ENCODE measurements at places on chromosomes 7 and 10.

- DNase-seq = no peak
Observed at GRCh38 chr10:100981178-100981772, 6.0 kb downstream of the MRPL43 start.

DNA sequence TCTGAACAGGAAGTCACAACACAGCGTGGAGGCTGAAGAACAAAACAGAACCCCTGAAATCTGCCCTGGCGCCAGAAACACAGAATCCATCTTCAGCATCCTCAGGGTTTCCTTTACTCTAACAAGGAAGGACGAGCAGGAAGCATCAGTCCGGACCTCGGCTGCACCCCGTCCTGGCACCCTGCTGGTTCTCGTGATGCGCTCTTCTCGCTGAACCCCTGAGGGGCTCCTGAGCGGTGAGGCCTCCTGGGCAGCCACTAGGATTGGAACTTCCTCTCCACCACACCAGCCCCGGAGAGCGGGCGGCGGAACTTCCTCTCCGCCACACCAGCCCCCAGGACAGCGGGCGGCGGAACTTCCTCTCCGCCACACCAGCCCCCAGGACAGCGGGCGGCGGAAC lies 461.9 kb downstream of the PTPRN2 start:
- no peak for DNase-seq

DNA sequence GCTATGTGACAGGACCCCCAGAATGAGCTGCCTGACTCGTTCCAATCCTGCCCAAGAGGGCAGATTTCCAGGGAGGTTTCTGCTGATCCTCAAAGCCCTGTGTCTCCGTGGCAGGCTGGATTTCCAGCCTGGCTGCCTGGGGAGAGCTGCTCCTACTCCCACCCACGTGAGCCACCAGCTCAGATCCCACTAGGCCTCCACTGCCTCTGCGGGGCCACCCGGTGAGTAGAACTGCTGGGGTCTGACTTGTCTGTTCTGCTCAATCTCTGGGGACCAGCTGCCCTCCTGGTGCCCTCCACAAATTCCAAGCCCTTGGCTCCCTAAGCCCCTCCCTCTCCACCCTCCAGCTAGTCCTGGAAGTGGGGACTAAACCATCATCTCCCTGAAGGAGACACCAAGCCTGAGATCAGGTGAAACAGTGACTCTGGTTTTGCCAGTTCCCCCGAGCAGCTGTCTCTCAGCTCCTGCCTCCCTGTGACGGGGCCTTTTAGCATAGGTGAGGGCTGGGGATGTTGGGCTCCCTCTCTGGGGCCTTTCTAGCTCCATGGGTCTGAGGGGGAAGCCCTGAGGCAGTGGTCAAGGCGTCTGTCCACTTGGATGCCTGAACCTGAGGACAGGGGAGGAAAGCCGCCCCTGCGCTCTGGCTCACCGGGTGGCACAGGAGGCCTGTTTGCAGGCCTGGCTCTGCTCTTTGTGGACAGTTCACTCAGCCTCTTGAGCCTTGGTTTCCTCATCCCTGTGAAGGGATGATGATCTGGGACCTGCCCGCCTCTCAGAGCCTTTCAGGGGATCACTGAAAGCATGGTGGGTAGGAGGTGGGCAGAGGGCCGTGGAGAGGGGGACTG lies 5.6 kb downstream of the FAM241B start:
- DNase-seq = no peak

DNA sequence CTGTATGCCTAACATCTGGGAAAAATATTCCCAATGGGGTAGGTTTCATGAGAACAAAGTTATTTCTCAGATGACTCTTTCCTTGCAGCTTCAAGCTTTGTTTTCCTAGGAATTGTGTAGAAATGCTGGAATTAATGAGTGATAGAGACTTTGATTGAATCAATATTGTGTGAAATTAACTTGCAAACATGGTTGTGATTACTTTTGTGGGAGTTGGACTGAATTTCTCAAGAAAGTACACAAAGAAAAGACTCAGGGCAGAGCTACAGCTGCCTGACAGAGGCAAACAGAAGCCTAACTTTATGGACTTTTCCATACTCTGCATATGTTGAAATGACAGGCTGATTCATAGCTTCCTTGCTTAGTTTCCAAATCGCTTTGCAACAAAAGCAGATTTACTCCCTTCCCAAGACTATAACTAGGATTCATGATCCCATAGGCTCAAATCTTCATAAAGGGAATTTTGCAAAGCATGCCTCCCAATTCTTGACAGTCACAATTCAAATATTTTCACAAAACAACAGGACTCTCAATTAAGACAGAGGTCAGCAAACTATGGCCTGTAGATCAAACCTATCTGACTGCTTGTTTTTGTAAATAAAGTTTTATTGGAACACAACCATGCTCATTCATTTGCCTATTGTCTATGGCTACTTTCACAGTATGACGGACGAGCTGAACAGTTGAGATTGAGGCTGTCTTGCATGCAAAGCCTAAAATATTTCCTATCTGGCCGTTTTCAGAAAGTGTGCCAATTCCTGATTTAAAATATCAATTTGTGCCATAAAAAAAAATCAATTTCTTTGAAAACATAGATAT lies 27.6 kb downstream of the NRP1 start:
- no peak for DNase-seq

DNA sequence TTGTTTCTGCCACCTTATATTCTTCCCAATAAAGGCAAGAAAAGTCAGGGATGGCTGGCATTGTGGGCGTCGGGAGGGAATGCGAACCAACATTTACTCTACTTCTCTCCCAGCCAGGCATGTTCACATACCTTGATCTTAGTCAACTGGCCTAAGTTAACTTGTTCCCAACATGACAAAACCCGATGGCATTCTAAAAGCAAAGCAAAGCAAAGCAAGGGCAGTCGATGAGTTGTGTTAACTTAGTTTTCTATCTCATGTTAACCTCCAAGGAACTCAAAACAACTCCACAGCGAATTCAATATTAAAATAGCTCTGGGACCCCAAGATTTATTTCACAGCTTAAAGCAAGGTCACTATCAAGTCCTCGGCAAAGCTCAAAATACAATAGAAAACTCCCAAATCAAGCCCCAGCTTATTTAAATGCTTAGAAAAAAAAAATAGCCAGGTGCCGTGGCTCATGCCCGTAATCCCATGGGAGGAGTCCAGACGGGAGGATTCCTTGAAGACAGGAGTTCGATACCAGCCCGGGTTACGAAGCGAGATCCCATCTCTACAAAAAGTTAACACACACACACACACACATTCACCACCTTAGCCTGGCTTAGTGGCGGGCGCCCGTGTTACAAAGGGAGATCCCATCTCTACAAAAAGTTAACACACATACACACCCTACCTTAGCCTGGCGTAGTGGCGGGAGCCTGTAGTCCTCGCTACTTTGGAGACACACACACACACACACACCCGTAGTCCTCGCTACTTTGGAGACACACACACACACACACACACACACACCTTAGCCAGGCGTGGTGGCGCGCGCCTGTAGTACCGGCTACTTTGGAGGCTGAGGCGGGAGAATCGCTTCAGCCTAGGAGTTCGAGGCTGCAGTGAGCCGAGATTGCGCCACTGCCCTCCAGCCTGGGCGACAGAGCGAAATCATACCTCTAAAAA lies 901 bp upstream of the CCNY start:
- DNase-seq = no peak

GRCh38 chr7:95276114-95276513 lies 48.2 kb downstream of the PON1 start:
- DNase-seq = no peak

GRCh38 chr7:74173074-74173473 lies 1.1 kb upstream of the EIF4H start:
- DNase-seq = no peak

- no peak for DNase-seq
Observed at GRCh38 chr10:91556691-91557566, 75.9 kb downstream of the PPP1R3C start.

DNA sequence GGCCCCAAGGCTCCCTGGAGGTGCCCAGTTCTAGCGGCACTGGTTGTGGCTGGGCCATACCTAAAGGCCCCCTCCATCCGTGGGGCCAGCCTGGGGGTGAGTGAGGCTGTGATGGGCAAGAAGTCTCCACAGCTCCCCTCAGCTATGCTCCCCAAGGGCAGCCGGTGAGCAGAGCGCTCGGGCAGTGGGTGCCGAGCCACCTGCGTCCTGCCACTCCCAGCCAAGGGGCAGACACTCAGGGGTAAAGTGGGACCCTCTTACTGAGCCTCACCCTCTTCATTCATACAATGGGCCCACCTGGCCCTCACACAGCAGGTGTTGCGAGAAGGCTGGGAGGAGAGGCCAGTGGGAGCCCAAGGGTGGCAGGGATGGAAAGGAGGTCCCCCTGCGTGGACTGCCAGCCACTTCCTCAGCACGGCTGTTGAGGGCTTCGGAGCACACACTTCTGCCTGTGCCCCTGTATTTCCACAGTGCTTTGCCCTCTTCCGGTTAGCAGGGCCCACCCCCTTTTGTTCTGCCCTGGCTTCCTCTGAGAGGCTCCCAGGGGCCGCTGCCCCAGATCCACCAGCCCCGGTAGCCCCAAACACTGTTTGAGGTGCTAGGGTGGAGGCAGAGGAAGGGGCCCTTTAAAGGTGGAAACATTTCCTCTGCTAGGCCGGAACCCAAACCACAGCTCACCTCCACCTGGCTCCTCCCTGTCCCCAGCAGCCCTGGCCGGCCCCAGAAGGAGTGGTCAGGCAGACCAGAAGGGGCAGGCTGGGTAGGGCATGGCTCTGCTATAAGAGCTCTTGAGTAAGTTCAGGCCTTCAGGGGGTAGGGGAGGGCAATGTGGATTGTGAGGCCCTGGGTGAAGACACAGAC lies 16.4 kb upstream of the C10orf105 start:
- no peak for DNase-seq

- DNase-seq = no peak
Observed at GRCh38 chr10:224571-224970, 89.3 kb downstream of the ZMYND11 start.

All from effector memory CD4-positive, alpha-beta T cell (primary cell).